Heart right ventricle (tissue), 16 donors: ENCODE measurements at places on chromosomes 7 and 10. TPM values are rescaled to one million over a fixed set of nuclear protein-coding genes. Genes with fewer than 3 reads are reported as not detected.

DNA sequence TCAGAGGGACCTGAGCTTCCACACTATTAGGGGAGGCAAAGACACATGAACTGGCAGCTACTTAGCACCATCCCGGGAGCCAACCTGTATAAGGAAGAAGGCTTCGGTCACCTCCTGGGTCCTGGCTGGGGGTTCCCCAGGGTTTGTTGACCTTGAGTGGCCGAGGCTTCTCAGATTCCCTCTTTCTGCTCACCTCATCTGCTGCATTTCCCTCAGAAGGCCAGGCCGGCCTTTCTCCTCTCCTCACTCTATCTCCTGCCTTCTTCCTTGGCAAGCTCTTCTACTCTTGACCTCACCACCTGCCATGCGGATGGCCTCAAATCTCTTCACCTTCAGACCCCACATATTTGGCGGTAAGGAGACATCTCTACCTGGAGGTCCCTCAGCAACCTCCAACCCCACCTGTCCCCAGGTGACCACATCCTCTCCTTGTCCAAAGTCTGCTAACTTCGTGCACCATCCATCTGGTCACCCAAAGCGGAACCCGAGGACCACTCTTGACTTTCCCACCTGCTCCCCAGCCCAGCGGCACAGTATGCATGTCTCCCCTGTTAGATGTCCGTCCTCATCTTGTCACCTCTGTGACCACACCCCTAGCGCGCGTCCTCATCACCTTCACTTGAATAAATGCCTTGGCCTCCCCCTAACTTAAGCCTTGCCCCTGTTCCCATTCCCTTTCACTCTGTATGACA is 133.8 kb upstream of the UNC5B start:
- H3K4me1 ChIP-seq: peaks cover 30% of the 10 kb centered on the region
- no peaks in the 10 kb centered on the region for H3K27me3 ChIP-seq
- no peak overlapping the region for H3K4me3 ChIP-seq
- no peak for DNase-seq
- no peak overlapping the region for H3K27ac ChIP-seq
- no peaks in the 10 kb centered on the region for H3K36me3 ChIP-seq

DNA sequence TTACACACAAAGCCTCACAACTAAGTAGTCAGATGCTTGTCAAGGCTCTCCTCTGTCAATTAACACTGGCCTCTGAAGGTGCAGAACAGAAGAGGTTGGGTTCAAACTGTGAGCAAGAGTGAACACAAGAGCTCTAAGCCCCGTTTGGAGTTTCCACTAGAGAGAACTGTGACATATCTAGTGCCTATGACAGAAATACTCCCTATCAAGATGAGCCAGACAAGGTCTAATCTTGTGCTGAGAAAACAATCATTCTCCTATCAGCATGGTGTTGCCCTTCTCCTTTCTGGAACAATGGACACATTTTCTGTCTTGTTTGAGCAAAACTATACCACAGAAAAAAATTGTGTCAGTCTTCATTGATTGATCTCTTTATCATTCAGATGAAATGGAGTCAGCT is 62.4 kb upstream of the CCDC71L start:
- no peaks in the 10 kb centered on the region for H3K27me3 ChIP-seq
- no peaks in the 10 kb centered on the region for H3K36me3 ChIP-seq
- DNase-seq: no peak
- no peak overlapping the region for H3K4me3 ChIP-seq
- no peak overlapping the region for H3K27ac ChIP-seq

- H3K27ac ChIP-seq: no peak overlapping the region
- no peak overlapping the region for H3K4me3 ChIP-seq
- peaks cover 33% of the 10 kb centered on the region for H3K27me3 ChIP-seq
- H3K4me1 ChIP-seq: no peaks in the 10 kb centered on the region
- DNase-seq: no peak
- H3K36me3 ChIP-seq: no peaks in the 10 kb centered on the region
These were observed 120.8 kb downstream of the DNAJB6 start for GRCh38 chr7:157457355-157458253.

GRCh38 chr7:32957326-32958045 is at the start of gene FKBP9:
FKBP9 (plus strand) TSS chr7:32957440; CDS start chr7:32957574, 134 bp downstream.
- H3K4me1 ChIP-seq: peaks cover 17% of the 10 kb centered on the region
- H3K27me3 ChIP-seq: no peaks in the 10 kb centered on the region
- H3K36me3 ChIP-seq: no peaks in the 10 kb centered on the region
- peak within 1 kb of the TSS; percentile 99 for H3K4me3 ChIP-seq

DNA sequence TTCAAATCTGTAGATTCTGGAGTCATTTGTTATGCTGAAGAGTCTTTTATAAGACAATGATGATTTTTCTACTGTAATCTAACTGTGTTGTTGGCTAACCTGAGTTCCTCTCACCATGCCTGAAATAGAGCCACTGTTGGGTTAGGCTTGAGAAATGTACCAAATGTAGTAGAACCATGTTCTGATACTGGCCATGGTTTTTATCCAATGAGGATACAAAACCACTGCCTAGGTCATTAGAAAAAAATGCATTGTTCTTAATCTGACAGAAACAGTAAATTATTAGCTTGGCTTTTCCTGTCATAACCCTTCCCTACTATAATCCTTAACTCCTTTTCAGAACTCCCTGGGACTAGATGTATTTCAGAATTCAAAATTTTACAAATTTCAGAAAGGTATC is 86.6 kb downstream of the RAPGEF5 start:
- H3K4me3 ChIP-seq: no peak overlapping the region
- H3K27ac ChIP-seq: no peak overlapping the region
- H3K27me3 ChIP-seq: no peaks in the 10 kb centered on the region
- no peak for DNase-seq

DNA sequence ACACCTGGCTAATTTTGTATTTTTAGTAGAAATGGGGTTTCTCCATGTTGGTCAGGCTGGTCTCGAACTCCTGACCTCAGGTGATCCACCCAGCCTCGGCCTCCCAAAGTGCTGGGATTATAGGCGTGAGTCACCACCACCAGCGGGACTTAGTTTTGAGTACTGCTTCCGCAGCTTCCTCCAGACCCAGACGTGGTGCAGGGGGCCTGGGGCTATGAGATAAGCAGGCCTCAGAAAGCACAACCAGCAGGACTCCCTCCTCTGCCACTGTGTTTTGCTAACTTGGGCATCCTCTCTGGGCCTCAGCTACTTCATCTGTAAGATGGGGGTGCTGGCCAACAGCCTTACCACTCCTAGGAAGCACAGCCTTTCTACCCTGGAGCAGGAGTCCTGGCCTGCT is 37.8 kb downstream of the GOLGA7B start:
- H3K4me1 ChIP-seq: no peaks in the 10 kb centered on the region
- no peak for DNase-seq
- H3K36me3 ChIP-seq: no peaks in the 10 kb centered on the region
- no peak overlapping the region for H3K27ac ChIP-seq
- H3K27me3 ChIP-seq: no peaks in the 10 kb centered on the region

DNA sequence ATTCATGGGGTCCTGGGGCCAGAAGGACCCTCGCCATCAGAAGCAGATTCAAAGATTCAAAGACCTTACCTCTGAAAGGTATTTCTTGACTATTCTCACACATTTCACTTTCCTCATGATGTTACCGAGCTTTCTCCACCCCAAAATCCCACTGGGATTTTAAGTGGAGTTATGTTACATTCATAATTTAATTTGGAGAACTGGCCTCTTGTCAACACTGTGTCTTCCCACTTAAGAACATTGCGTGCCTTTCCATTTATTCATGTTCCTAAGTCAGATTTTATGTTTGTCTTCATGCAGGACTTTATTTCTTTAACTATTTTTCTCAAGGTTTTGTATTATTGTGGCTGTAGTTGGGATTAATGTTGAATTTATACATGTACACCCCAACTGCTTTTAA is 123.5 kb upstream of the BMPER start:
- no peak overlapping the region for H3K4me3 ChIP-seq
- H3K36me3 ChIP-seq: no peaks in the 10 kb centered on the region
- H3K27me3 ChIP-seq: no peaks in the 10 kb centered on the region
- no peaks in the 10 kb centered on the region for H3K4me1 ChIP-seq
- DNase-seq: no peak

- H3K27ac ChIP-seq: no peak overlapping the region
- H3K36me3 ChIP-seq: peaks cover 15% of the 10 kb centered on the region
- no peak for DNase-seq
These were observed 30.8 kb downstream of the KCNH2 start for GRCh38 chr7:150947241-150947745.

DNA sequence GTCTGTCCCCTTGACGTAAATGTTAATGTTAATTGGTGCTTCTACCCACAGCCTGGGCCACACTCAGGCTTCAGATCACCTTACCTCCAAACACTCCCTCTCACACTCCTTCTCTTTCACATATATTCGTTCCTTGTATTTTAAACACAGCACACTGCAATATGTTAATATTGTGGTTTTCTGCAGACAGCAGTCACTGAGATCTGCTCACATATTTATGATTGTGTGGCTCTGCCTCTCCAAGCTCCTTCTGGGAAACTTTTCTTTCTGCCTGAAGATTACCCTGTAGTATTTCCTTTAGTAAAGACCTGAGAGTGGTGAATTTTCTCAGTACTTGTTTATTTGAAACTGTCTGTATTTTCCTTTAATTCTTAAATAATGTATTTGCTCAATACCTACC is 104.7 kb downstream of the VWC2 start:
- no peak for DNase-seq
- no peak overlapping the region for H3K27ac ChIP-seq
- H3K36me3 ChIP-seq: no peaks in the 10 kb centered on the region
- H3K4me1 ChIP-seq: no peaks in the 10 kb centered on the region

DNA sequence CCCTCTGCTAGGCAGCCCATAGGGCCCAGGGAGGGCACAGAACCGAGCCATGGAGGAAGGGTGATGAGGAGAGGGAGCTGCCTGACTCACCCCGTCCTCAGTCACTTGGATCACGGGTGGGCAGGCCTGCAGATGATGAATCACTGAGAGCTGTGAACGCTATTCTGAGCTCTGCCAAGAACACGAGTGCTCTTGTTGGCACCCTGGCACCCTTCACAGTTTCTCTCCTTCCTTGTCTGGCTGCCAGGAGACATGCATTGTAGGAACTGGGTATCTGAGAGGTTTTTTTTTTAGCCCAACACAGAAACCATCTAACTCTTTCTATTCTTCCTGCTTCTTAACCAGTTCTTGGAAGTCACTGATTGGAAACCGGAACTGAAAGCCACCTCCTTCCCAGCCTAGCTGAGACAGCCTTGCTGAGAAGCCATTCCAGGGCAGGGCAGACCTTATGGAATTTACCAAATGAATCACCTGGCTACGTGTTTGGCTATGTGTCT is 82.1 kb downstream of the SLC37A3 start:
- peak overlapping the region; percentile 49 for H3K27ac ChIP-seq
- peak overlapping the region; percentile 24 for H3K4me3 ChIP-seq
- H3K4me1 ChIP-seq: peaks cover 18% of the 10 kb centered on the region

- no peak overlapping the region for H3K27ac ChIP-seq
- no peaks in the 10 kb centered on the region for H3K27me3 ChIP-seq
- H3K4me3 ChIP-seq: no peak overlapping the region
- no peaks in the 10 kb centered on the region for H3K36me3 ChIP-seq
- no peaks in the 10 kb centered on the region for H3K4me1 ChIP-seq
- DNase-seq: no peak
These were observed 149.8 kb downstream of the CCSER2 start for GRCh38 chr10:84478151-84478550.

GRCh38 chr7:115145512-115145911 is 223.6 kb downstream of the MDFIC start:
- no peaks in the 10 kb centered on the region for H3K27me3 ChIP-seq
- H3K4me3 ChIP-seq: no peak overlapping the region
- no peaks in the 10 kb centered on the region for H3K36me3 ChIP-seq
- no peak for DNase-seq
- H3K4me1 ChIP-seq: no peaks in the 10 kb centered on the region

- H3K36me3 ChIP-seq: no peaks in the 10 kb centered on the region
- DNase-seq: no peak
- H3K4me3 ChIP-seq: no peak overlapping the region
- H3K4me1 ChIP-seq: no peaks in the 10 kb centered on the region
These were observed 337.4 kb downstream of the PRPF18 start for GRCh38 chr10:13924040-13924725.

- no peaks in the 10 kb centered on the region for H3K36me3 ChIP-seq
- DNase-seq: no peak
- no peak overlapping the region for H3K27ac ChIP-seq
- H3K27me3 ChIP-seq: no peaks in the 10 kb centered on the region
- H3K4me1 ChIP-seq: peaks cover 11% of the 10 kb centered on the region
- H3K4me3 ChIP-seq: no peak overlapping the region
These were observed 97.8 kb downstream of the CDK14 start for GRCh38 chr7:90693939-90694338.

- peaks cover 7% of the 10 kb centered on the region for H3K27me3 ChIP-seq
- no peak overlapping the region for H3K4me3 ChIP-seq
- H3K36me3 ChIP-seq: no peaks in the 10 kb centered on the region
- no peak overlapping the region for H3K27ac ChIP-seq
These were observed 95.1 kb upstream of the PFKP start for GRCh38 chr10:2972216-2972615.

DNA sequence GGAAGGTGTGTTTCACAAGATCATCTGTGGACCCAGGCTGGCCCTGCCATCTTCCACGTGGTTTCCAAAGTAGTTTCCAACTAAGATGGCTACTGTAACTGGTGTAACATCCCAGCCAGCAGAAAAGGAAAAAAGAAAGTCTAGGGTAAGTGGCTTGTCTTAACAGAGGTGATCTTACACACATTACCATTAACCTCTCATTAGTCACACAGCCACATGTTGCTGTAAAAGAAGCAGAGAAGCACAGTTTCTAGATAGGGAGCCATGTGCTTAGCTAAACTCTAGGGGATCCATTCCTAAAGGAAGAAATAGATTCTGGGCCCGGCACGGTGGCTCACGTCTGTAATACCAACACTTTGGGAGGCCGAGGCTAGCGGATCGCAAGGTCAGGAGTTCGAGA is 54.3 kb downstream of the ZNF438 start:
- no peak for DNase-seq
- no peak overlapping the region for H3K4me3 ChIP-seq
- no peak overlapping the region for H3K27ac ChIP-seq
- peaks cover 24% of the 10 kb centered on the region for H3K4me1 ChIP-seq
- no peaks in the 10 kb centered on the region for H3K36me3 ChIP-seq

DNA sequence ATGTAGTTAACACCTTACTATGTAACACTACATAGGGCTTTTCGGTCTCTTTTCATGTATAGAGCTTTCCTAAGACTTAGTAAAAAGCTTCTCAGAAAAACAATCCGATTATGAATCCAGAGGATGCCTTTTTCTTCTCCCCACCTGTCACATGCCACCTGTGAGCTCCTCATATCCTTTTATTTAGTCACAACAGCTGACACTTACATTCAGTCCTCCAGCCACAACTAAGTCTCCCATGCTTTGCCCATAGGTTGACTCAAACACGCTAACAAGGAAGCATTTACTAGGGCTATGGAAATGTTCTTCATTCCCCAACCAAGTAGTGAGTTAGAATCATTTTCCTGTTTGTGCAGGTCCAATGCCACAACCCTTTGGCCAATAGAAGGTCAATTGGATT is 7.9 kb downstream of the ENO4 start:
- no peak for DNase-seq
- H3K27me3 ChIP-seq: no peaks in the 10 kb centered on the region
- H3K4me3 ChIP-seq: no peak overlapping the region
- no peak overlapping the region for H3K27ac ChIP-seq
- no peaks in the 10 kb centered on the region for H3K4me1 ChIP-seq
- no peaks in the 10 kb centered on the region for H3K36me3 ChIP-seq

GRCh38 chr7:26180792-26181198 is 19.8 kb downstream of the HNRNPA2B1 start:
- no peaks in the 10 kb centered on the region for H3K36me3 ChIP-seq
- peaks cover 26% of the 10 kb centered on the region for H3K4me1 ChIP-seq
- no peaks in the 10 kb centered on the region for H3K27me3 ChIP-seq
- H3K4me3 ChIP-seq: no peak overlapping the region

The ACHE gene
- 0.85 TPM for total RNA-seq

The FOXP2 gene
- total RNA-seq: 1.6 TPM
